GDM1 (cell line): ENCODE measurements at places on chromosomes 7 and 10.

- DNase-seq, result no peak
These were observed 248.2 kb downstream of the SKAP2 start for GRCh38 chr7:26616235-26616634.

DNA sequence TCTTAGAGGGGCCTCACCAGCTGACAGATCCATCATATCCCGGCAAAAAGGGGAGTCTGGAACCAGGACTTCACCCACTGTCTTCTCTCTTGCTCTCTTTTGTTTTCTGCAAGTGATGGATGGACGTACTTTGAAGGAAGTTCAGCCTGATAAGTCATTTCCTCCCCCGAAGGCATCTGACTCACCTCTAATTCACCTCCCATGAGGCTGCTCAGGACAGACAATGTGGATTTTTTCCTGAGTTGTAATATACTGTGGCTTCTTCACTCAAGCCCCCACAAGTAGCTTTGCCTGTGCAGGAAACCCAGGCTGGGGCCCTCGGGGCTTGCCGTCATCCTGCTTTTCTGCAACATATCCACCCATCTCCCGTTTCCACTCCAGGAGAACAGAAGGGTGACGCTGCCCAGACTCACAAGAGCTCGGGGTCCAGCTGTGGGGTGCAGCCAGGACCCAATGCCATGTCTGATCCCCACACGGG is 70.4 kb downstream of the ASB13 start:
- DNase-seq, result peak; percentile 6

DNA sequence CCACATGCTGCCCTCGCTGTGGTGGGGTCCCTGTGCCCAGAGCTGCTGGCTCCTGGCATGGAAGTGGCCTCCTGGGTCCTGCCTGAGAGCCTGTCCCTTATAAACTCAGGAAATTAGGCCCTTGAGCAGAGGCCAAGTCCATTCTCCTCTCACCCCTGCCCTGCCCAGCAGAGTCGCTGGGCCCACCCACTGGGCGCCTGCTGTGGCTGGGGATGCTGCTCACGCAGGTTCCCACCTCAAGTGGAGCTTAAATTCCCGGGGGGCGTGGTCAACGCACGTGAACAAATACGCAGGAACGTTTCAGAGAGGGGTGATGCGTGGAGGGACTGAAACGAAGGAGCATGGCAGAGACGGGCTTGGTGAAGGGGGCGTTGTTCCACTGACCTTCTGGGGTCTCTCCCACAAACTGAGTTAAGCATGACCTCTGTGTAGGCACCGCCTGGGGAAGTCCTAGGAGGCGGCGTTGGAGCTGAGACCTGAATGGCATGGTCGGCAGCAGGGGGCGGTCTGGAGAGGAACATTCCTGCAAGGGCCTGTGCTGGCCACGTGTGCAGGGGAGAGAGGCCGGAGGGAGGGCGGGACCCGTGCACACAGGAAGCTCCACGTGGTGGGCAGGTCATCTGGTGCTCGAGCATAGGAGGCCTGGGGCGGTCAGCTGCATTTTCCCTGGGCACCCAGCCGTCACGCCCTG is 27.9 kb downstream of the FAM20C start:
- no peak for DNase-seq

GRCh38 chr10:30765616-30766015 is 136.1 kb upstream of the LYZL2 start:
- no peak for DNase-seq

DNA sequence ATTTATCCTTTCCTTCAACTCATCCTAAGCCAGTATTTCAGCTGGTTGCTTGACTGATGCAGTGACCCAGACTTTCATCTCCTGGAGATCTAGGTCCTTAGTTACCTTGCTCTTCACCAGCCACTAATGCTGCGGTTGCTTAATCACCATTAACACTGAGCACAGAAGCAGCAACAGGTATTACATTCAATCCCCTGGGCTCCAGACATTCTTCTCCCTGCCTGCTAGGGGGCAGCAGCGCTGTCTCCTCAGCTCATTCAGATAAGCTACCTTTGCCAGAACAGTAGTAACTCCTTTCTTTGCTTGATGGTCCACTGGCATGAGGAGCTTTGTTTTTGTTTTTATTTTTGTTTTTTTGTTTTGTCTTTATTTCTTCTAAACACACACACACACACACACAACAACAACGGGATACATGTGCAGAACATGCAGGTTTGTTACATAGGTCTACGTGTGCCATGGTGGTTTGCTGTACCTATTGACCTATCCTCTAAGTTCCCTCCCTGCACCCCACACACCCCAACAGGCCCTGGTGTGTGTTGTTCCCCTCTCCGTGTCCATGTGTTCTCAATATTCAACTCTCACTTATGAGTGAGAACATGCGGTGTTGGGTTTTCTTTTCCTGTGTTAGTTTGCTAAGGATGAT is 1043.2 kb upstream of the C7orf33 start:
- peak; percentile 30 for DNase-seq

- no peak for DNase-seq
These were observed 175.4 kb downstream of the CDC14C start for GRCh38 chr7:49099587-49100326.

DNA sequence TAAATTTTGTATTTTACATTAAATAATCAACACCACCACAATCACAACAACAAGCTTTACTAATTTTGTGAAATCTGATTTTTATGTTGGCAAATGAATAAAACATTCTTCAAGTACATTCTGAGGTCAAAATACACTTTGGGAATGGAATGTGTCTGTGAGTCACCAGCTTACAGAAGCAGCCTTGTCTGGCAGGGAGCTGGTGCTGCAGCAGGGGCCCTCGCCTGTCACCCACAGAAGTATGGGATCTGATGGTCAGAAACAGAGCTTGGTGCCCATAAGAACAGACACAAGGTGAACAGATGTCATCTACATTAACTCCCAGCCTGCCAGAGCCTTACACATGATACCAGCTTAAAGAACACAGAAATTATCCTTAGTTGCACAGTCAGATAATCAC is 496.9 kb downstream of the CCSER2 start:
- DNase-seq, result no peak

DNA sequence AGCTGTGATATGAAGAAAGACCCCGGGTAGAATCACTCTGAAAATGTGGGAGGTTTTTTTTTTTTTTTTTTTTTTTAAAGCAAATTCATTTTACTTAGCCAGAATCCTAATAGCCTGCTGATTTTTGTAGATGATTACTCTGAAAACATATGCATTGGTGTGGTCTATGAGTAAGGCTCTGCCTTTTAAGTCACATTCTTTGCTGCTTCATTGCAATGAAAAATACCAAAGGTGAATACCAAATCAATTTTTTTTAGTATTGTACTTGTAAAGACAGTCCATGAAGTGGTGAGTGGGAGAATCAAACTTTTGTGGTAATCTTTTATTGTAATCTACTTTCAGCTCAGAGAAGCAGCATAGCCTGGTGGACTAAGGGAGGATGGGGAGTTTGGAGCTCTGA is 130.3 kb downstream of the SDK1 start:
- no peak for DNase-seq

GRCh38 chr10:4144817-4145216 is 359.8 kb upstream of the KLF6 start:
- no peak for DNase-seq

- no peak for DNase-seq
These were observed 74.0 kb downstream of the SEPTIN7 start for GRCh38 chr7:35874886-35875285.

GRCh38 chr7:86926732-86927131 is 132.7 kb downstream of the ELAPOR2 start:
- peak; percentile 2 for DNase-seq

DNA sequence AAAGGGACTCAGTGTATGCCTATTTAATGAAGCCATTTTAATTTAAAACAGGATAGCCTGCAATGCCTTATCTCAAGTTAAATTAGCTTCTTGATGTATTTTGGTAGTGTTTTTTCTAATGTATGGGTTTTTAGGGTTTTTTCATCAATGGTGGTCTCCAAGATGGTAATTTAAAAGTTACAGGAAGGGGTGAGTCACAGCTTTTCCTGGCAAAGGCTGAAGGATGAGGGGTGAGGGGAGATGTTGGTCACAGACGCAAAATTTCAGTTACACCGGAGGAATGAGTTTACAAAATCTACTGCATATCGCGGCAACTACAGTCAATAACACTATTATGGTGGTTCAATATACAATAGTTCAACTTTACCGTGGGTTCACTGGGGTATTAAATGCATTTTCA is 31.6 kb downstream of the CCDC3 start:
- peak; percentile 36 for DNase-seq

DNA sequence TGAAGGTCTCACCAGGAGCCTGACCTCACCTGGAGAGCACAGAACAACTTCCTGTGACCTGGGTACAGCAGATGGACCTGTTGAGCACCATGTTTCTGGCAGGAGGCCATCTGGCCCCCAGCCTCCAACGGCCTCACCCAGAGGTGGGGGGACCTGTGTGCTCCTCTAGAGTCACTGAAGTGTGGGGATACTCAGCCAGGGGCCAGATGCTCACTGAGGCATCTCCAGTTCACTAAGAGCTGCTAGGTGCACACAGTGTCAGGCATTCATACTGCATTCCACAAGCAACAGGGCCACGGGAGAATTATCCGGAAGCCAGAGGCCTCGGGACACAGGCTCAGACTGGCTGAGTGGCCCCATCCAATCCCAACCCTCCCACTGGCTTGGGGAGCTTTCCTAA is 161.4 kb downstream of the TCERG1L start:
- DNase-seq, result no peak

DNA sequence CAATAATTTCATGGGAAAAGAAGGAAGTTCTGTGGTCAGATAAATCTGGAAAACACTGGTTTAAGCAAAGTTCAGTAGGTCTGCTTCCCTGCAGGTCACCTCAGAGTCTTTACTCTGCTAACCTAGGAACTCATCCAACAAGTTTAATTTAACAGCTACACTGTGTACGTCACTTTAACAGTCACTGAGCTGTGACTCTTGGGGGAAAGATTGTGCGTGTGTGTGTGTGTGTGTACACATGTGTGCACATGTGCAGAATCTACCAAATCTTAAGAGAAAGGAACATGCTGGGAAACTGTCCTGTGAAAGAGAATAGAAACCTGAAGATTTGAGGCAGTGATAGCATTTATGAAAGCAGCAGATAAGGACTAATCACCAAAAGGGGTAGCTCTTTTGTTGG is 62.6 kb downstream of the IKZF1 start:
- no peak for DNase-seq

DNA sequence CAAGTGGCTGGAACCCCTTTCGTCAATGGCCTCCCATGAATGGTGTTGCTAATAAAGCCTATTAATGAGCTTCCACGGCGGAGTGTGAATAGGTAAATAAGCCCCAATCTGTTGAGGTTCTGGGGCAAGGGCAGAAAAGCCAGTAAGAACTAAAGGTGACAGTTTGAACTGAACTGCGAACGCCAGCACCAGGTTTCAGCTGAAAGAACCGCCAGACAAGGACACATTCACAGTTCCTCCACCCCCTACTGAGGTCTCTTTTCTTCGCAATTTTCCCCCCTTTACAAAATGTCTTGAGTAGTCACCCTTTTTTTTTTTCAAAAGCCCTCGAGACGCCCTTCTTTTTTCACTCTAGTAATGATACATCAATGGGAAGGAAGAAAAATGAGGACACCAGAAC is 2.4 kb upstream of the FGFR2 start:
- no peak for DNase-seq

GRCh38 chr10:124903111-124903510 is 38.8 kb upstream of the ZRANB1 start:
- no peak for DNase-seq

DNA sequence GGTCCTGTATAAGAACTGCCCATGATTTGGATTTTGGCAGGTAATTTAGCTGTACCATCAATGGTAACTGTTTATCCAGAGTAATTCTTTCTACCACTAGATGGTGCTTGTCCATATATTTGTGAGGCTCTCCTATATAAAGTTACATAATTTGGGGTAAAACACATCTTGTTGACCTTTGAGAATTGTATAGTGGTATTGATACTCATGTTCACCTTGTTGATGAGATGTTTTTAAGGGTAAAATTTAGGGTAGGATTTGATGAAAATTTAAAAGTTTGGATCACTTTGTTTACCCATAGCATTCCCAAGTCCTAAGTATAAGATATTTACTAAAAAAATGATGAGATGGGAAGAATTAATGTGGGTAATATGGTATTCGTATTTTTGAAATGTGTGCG is 31.6 kb downstream of the ST7 start:
- no peak for DNase-seq

GRCh38 chr7:24227603-24228359 is 56.2 kb upstream of the NPY start:
- no peak for DNase-seq

DNA sequence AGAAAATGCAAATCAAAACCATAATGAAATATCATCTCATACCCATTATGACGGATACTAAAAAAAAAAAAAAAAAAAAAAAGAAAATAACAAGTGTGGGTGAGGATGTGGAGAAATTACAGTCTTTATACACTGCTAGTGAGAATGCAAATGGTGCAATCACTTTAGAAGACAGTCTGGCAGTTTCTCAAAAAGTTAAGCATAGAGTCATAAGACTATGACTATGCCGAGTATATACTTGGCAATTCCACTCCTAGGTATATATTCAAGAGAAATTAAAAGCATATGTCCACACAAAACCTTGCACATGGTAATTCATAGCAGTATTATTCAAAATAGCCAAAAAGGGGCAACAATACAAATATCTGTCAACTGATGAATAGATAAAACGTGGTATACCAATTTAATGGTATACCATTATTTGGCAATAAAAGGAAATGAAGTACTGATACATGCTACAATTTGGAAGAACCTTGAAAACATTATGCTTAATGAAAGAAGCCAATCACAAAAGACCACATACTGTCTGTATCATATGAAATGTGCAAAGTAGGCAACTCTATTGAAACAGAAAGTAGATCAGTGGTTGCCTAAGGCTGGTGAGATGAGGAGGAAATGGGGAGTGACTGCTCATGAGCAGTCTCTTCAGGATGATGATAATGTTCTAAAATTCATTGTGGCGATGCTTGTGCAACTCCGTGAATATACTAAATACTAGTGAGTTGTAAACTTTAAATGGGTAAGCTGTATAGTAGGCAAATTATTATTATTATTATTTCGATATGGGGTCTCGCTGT is 90.1 kb upstream of the NANOS1 start:
- no peak for DNase-seq

DNA sequence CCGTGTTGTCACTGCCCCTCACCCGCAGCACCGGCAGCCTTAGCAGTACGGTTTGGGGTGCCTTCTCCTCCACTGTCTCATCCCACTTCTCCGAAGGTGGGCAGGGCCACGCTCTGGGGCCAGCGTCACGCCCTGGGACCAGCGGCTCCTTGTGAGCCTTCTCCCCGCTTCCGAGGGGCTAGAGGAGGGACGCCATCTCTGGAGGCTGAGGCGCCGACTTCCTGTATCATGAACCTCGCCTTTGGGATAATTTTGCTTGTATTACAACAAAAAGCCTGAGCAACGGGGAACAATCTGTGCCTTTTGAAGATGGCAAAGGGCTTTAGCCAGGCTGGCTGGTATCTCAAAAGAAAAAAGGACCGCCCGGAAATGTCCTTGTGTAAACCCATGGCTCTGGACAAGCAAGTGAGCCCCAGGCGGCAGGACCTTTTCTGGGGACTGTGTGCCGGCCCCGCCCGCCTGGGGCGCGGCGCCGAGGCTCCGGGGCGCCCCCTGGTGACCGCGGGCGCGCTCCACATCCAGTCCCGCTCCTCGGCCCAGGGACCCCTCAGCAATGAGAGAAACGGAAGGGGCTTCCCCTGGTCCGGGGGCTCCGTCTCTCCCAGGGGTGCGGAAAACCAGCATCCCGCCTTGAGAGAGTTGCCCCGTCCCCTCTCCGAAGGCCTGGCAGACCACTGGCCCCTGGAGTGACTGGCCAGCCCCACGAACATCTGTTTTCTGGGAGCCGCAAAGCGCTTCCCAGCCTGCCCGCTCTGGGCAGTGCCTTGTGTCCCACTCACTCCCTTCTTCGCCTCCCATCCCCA is 3.8 kb downstream of the DEPP1 start:
- DNase-seq, result peak; percentile 27

- peak; percentile 19 for DNase-seq
These were observed 2.3 kb downstream of the HKDC1 start for GRCh38 chr10:69222157-69223027.
